ENCODE measurements at places on chromosomes 11 and 22.

DNA sequence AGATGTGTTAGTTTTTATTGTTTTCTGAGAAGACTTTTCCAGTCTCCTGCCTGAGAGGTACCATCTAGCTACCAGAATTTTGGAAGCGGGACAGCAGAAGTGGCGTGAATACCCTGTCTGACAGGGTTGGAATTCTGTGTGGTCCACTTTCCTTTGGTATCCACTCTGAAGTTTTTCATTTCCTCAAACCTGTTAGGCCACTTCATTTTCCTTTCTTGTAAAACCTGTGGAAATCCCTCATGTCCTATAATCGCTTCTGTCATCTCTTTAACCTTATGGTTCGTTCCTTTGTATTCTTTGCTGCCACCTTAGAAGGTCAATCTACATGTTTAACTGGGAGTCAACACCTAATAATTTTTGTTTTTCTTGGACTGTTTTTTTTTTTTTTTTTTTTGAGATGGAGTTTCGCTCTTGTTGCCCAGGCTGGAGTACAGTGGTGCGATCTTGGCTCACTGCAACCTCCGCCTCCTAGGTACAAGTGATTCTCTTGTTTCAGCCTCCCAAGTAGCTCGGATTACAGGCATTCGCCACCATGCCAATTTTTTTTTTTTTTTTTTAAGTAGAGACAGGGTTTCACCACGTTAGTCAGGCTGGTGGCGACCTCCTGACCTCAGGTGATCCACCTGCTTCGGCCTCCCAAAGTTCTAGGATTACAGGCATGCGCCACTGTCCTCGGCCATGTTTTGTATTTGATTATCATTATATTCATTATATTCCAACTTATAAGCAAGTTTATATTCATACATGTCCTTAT, 7.1 kb downstream of the SFI1 start:
- DNase-seq = no peak

DNA sequence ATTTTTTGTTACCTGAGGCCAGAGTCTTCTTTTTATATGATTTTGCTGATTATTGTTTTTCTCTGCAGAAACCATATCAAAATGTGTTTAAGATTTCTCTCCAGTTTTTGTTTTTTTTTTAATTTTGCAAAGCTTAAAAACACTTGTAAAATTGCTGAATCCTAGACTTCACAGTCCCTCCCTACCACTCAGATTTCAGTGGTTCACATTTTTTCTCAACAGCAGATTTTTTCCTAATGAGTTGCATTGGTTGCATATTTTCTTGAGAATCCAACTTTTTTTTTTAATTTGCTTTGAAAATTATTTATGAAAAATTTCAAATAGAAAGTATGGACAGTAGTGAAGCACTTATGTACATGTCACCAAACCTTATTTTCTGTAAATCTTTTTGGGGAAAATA, 5.8 kb downstream of the ARL14EP start:
- DNase-seq = no peak

DNA sequence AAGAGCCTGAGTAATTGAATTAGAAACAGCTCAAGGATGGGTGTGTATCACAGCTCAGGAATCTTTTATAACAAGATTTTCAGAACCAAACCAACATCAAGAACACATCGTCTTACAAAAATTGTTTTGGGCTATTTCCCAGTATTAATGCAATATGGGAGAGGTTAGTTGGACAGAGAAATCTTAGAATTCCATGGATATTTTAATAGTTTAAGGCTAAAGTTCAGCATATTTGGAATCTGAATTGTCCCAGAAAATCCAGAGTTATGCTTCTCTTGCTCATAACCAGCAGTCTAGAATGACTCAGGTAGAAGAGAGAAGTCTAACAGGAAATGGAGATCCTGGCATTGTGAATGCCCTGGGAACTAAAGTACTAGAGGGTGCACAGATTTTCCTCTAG, 74.6 kb downstream of the ADM start:
- DNase-seq = no peak

DNA sequence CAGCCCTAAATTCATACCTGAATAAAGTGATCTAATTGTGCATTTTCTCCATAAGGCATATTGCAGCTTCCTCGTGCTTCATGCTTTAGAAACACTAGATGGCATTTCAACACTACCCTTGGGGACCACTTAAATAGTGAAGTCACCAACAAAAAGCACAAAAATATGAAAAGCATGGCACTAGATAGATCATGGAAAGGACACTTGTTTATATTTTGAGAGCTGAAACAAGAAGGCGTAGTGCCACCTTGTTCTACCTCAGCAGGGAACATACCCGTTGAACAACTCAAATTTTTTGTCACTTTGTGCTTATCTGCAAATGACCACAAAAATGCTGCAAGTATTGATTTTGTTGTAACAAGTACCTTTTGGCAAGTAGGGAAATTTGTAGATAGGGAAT, 8.6 kb downstream of the TBCEL start:
- DNase-seq = no peak

- DNase-seq = no peak
Observed at GRCh38 chr11:117657794-117658193, 139.2 kb downstream of the DSCAML1 start.

All from GDM1 (cell line).